ENCODE measurements at places on chromosomes 3 and 15. TPM values are rescaled to one million over a fixed set of nuclear protein-coding genes. Genes with fewer than 3 reads are reported as not detected.

- DNase-seq = no peak
Measured at GRCh38 chr3:188943591-188943990, 228.2 kb upstream of the TPRG1 start.

Gene RPL15
- polyA plus RNA-seq = 4,169 TPM

DNA sequence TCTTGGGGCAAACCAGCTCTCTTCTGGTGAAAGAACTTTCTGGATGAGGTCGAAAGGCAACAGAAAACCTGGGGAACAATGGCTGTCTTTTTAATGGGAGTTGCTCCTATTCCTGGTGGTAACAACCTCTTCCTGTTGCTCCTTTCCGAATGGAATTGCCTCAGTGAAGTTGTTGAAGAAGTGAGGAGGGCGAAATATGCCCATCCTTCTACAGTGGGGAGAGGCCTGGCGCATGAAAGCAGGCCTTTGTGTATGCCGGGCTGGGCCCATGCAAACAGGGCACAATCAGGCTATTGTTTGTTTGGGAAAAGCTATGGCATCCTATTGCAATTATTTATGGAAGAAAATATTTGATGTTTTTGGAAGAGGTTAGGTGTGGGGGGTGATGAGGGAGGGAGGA, 166.9 kb downstream of the IGF1R start:
- DNase-seq = peak; percentile 40

DNA sequence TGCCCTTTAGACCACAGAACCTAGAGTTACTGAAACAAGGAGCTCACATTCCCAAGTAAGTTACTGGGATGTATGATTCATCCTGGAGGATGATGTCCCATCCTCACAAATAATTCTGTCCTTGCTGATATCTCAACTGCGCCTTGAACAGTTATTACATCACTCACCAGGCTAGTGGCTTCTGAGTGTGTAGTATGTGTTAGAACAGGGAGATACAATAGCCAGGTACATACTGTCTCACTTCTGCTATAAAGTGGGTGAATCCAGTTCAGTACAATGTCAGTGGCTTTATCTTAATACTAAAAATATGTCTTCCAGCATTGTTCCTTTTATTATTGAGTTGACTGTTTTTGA, 483.2 kb upstream of the FRG2C start:
- no peak for DNase-seq

Gene NME9
- polyA plus RNA-seq = not detected

All from mammary epithelial cell (primary cell).